ENCODE measurements at places on chromosomes 2 and 18.

DNA sequence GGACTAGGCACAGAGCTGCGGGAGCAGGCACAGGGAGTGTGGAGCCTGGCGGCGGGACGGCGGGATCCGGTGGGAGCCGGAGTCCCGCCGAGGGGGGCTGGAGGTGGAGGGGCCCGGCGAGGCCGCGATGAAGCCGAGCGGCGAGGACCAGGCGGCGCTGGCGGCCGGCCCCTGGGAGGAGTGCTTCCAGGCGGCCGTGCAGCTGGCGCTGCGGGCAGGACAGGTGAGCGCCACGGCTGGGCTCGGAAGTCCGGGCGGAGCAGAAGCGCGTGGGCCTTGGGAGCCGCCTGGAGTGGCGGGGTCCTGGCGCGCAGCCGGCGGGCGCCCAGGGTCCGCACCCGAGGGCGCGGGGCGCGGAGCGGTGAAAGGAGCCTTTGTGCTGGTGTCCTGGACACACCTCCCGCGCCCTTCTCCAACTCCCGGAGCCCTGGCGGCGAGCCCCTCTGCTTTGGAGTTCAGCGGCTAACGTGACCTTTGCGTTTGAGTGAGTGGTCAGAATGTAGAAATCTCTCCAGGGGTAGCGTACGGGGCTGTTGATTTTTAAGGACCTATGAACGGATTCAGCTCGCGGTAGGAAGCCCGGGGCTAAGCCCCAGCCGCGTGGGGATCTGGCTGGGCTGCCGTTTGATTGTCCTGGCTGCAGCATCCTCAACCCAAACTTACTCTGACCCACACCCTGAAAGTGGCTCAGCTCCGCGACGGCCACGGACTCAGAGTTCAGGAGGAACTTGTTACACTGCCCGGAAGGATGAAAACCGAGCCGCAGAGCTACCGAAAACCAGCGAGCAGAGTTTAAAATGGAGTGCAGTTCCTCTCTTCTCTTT, 448 bp downstream of the IMPA2 start:
- DNase-seq, result peak; percentile 48

GRCh38 chr2:239251971-239252370, 148.8 kb downstream of the HDAC4 start:
- no peak for DNase-seq

GRCh38 chr2:205698286-205699268, 16.3 kb downstream of the NRP2 start:
- no peak for DNase-seq

- DNase-seq, result no peak
Measured at GRCh38 chr2:46684661-46685060, 205.3 kb downstream of the TMEM247 start.

DNA sequence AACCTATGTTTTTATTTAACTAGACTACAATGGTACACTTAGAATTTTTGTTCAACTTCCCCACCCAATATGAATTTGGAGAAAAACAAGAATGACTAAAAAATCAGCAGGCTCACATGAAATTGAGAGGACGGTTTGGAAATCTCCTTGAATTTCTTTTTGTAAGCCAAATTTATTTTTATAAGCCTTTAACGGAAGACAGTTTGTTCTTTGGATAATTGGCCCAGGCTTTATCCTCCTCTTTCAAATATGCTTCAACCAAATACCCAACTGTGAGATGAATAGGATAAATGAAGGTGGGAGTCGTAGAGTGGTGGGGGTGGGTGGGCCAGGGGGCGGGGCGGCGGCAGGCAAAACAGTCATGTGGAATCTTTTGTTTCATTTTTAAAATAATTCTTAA, 60.6 kb downstream of the FMNL2 start:
- no peak for DNase-seq

DNA sequence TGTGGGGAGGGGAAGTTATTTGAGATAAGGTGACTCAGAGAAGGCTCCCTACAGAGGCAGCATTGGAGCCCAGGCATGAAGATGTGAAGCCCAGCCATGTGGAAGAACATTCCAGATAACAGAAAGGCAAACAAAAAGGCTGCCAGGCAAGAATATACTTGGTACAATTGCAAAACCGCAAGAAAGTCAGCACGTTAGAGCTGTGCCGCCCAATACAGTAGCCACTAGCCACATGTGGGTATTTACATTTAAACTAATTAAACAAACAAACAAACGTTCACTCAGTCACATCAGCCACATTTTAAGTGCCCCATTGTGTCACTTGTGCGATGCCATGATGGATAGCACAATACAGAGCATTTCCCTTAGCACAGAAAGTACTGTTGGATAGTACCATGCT, 179.6 kb downstream of the SATB2 start:
- no peak for DNase-seq

- no peak for DNase-seq
Measured at GRCh38 chr2:75728614-75729419, 18.1 kb upstream of the GCFC2 start.

DNA sequence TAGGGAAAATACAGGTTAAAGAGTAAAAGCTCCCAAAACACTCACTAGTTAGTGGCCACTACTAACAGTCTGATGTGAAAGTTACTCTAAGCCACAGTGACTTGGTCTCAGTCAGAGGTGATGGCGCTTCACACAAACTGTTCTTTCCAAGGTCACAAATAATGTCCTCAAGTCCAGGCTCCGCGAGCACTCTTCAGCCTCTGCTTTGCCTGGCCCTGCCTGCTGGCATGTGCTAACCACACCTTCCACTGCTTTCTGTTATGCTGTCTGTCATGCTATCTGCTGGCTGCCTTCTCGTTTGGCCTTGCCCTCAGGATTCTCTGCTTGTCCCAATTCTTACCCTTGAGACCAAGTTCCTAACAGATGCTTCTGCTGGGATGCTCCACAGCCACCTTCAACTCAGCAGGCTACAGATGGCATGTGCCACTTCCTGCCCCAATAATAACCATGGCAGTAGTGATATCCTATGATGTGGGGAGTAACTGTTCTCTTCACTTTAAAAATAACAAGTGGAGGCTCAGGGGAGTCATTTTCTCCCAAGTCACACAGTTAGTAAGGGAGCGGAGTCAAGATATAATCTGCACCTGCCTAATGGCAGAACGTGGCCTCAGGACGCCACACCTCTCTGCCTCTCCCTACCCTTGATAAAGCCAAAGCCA, 75.7 kb downstream of the ZAP70 start:
- DNase-seq, result no peak

- DNase-seq, result peak; percentile 7
Measured at GRCh38 chr2:11482473-11483035, 16.6 kb upstream of the E2F6 start.

GRCh38 chr2:28134857-28135256, 244.3 kb downstream of the BABAM2 start:
- DNase-seq, result no peak

DNA sequence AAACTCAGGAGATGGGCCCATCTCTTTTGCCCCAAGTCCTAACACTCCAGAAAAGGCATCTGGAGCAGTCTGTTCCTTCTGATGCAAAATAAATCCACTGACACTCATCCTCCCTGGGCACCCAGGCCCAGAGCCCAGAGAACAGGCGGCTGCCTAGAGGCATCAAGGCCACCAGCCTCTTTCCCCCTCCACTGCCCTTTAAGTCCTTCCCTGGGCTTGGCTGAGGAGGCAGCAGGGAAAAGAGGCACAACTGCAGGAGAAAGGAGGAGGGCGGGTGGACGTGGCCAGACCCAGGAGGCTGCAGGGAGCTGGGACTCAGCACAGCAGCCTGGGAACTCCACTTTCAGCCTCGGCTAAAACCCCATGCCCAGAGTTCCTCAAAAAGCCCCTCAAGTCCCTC, 99.7 kb upstream of the ID2 start:
- no peak for DNase-seq

GRCh38 chr2:230589497-230590015, 123.1 kb upstream of the CAB39 start:
- DNase-seq, result peak; percentile 66

GRCh38 chr2:118123561-118124232, 35.4 kb downstream of the INSIG2 start:
- DNase-seq, result no peak

GRCh38 chr2:241762933-241763369, 13.7 kb upstream of the GAL3ST2 start:
- DNase-seq, result peak; percentile 95

- peak; percentile 38 for DNase-seq
Measured at GRCh38 chr2:240815761-240816583, 4.0 kb downstream of the KIF1A start.

DNA sequence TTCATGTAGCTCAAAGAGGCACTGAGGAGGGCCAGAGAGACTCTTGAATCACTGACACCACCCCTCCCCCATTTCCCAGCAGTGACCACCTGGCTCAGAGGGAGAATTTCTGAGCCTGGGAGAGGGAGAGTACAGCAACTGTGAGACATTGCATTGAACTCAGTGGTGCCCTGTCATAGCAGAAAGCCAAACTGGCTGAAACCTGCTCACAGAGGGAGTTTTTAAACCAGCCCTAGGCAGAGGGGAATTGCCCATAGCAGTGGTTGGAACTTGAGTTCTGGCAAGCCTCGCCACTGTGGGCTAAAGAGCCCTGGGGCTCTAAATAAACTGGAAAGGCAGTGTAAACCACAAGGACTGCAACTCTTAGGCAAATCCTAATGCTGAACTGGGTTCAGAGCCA, 243.1 kb downstream of the ADCYAP1 start:
- no peak for DNase-seq

GRCh38 chr18:64165906-64166305, 17.0 kb upstream of the LINC00305 start:
- DNase-seq, result no peak

- no peak for DNase-seq
Measured at GRCh38 chr2:144452169-144452988, 67.5 kb downstream of the ZEB2 start.

DNA sequence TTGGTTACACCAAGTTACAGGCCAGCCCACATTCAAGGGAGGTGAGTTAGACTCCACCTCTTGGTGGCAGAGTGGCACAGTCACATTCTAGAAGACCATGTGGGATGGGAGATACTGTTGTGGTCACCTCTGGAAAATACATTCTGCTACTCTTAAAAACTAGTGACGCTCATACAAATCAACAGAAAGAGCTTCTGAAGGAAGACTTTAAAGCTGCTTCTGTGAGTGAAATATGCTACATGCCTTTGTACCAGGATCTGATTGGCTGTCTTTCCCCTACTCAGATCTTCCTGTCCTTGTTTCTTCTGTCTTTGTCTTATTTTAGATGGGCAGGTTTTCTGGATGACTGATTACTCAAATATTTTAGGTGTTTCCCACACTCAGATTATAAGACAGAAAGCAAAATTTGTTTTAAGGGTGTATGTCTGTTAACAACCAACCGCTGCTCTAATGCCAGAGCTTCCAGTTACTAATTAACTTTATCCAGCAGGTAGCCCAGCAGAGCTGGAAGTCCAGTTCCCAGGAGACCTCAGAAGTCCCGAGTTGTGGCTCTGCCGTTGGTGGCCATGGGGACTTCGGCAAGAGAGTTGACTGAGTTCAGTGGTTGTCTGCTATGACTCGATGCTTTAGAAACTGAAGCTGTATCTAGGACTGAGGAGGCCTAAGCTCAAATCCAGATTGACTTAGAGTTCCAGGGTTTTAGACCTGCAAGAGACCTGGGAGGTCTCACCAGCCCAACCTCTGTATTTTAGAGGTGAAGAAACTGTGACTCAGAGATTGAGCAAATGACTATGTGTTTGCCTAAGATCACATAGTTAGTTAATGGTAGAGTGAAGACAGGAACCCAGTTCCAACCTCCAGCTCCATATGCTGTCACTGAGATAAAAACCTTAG, 7.4 kb downstream of the IL1R2 start:
- DNase-seq, result no peak

GRCh38 chr2:227491386-227491785, 19.4 kb downstream of the AGFG1 start:
- no peak for DNase-seq

GRCh38 chr2:11718606-11719005, 27.8 kb upstream of the LPIN1 start:
- no peak for DNase-seq

DNA sequence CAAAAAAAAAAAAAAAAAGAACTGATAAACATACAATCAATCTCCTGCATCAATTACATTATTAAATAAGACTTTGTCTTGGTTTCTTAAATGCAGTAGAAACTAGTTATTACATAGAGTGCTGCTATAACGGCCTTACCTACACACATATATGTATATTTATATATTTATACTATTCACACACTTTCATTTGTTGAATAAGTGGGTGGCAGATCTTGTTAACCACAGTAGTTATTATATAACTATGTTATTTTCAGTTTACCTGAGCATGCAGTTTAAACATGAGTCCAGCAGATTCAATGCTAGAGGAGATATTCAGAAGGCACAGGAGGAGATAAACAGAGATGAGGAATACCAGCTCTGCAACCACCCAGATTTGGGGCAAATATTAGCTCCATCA, 81.5 kb upstream of the CD226 start:
- no peak for DNase-seq

- no peak for DNase-seq
Measured at GRCh38 chr18:13003466-13003896, 12.3 kb downstream of the CEP192 start.

DNA sequence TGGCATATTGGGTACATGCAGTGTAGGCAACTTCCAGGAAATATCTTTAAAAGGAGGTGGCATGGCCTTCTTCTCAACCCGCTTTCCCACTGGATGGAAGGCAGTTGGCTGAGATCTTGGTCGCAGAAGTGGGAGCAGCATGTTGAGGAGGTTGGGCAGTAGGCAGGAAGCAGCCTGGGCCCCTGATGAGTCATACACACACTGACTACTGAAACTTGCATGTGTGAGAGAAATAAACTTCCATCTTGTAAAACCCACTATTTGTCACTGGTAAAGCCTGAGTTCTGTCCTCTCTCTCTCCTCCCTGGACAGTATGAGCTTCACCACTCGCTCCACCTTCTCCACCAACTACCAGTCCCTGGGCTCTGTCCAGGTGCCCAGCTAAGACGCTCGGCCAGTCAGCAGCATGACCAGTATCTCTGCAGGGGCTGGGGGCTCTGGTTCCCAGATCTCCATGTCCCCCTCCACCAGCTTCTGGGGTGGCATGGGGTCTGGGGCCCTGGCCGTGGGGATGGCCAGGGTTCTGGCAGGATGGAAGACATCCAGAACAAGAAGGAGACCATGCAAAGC, 233.8 kb upstream of the SPRED2 start:
- no peak for DNase-seq

DNA sequence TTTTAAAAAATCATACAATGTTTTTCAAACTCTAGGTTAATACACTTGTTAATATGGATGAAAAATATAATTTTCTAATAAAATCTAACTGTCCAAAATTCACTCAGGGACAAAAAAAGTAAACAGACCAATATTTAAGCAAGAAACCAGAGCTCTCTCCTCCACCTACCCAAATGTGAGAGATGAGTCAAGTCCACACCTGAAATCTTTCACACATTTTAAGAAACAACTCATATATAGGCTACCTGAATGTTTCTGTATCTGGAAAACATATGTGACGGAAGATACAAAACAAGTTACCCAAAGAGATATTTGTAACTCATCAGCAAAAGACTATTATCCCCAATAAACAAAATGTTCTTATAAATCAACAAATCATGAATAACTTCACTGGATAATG, 20.2 kb downstream of the ZNF516 start:
- DNase-seq, result no peak

GRCh38 chr2:130878316-130878715, 41.6 kb downstream of the ARHGEF4 start:
- no peak for DNase-seq

- DNase-seq, result no peak
Measured at GRCh38 chr2:188449971-188450370, 158.3 kb downstream of the GULP1 start.

Measured in activated CD8-positive, alpha-beta memory T cell treated with anti-CD3 and anti-CD28 coated beads, Interleukin-2, amount 10 ng/mL, durations not matched to agents 7 days and 5 days (primary cell).